ENCODE measurements at places on chromosomes 12 and 14. TPM values are rescaled to one million over a fixed set of nuclear protein-coding genes. Genes with fewer than 3 reads are reported as not detected.

Gene ETFBKMT
- total RNA-seq = 1.9 TPM

Gene ACSM4
- not detected for total RNA-seq

Gene CAPZA3
- not detected for total RNA-seq

Gene PLCZ1
- not detected for total RNA-seq

Gene VDR
- 3.7 TPM for total RNA-seq

Gene WIF1
- not detected for total RNA-seq

Gene RDH11
- 114 TPM for total RNA-seq

Gene ARHGAP9
- 2.2 TPM for total RNA-seq

Gene IKBIP
- total RNA-seq = 86.1 TPM

Gene MPHOSPH9
- 19.1 TPM for total RNA-seq

Gene CFAP54
- total RNA-seq = 2.6 TPM

Gene PLEKHD1
- not detected for total RNA-seq

Gene KRT1
- not detected for total RNA-seq

Gene GPRC5D
- not detected for total RNA-seq

Gene PRIMA1
- not detected for total RNA-seq

Gene CCDC38
- total RNA-seq = not detected

Gene SIX4
- 17.6 TPM for total RNA-seq

Gene PTGER2
- total RNA-seq = 129 TPM

Gene CGRRF1
- 18.1 TPM for total RNA-seq

Gene TEAD4
- 16.2 TPM for total RNA-seq

Gene PDZRN4
- 0.08 TPM for total RNA-seq

Gene BBOF1
- total RNA-seq = 5.7 TPM

Gene PGF
- total RNA-seq = 14.6 TPM

Gene MANSC4
- total RNA-seq = not detected

Gene NTN4
- total RNA-seq = 17.3 TPM

Gene ERP27
- 0.26 TPM for total RNA-seq

Gene PIWIL1
- not detected for total RNA-seq

Gene OR6C68
- not detected for total RNA-seq

Gene RASSF9
- total RNA-seq = 0.08 TPM

Gene NGB
- not detected for total RNA-seq

Gene NAV3
- total RNA-seq = 42.5 TPM

Gene OR6C74
- not detected for total RNA-seq

Gene OR10A7
- not detected for total RNA-seq

Gene TUBA1C
- 860 TPM for total RNA-seq

Gene ANKRD33
- total RNA-seq = 0.13 TPM
